A549 treated with dexamethasone at 1 μM for 4 hours (cell line): ENCODE measurements at places on chromosomes 7 and 10. TPM values are rescaled to one million over a fixed set of nuclear protein-coding genes. Genes with fewer than 3 reads are reported as not detected.

Gene C10orf62
- 0.07 to 0.20 TPM (median 0.11 TPM) in 4 of 5 replicates, not detected in the other for total RNA-seq

Gene CLDN3
- total RNA-seq, result 1.3 to 3.6 TPM (median 3.0 TPM) in 5 replicates

Gene EXOC4
- total RNA-seq, result 21.2 to 25.2 TPM (median 23.4 TPM) in 5 replicates

Gene TMEM254
- total RNA-seq, result 15.0 to 21.3 TPM (median 17.7 TPM) in 5 replicates

Gene GTPBP10
- 24.3 to 30.4 TPM (median 27.4 TPM) in 5 replicates for total RNA-seq

Gene MBL2
- total RNA-seq, result not detected in 5 replicates

Gene SMNDC1
- 47.7 to 53.3 TPM (median 52.6 TPM) in 5 replicates for total RNA-seq

Gene SLC16A12
- total RNA-seq, result 0.45 to 2.0 TPM (median 1.5 TPM) in 5 replicates

Gene GATAD1
- 16.3 to 18.7 TPM (median 17.3 TPM) in 5 replicates for total RNA-seq

Gene STOX1
- 0.61 to 0.94 TPM (median 0.73 TPM) in 5 replicates for total RNA-seq

Gene GBX1
- 0.09 to 0.22 TPM (median 0.13 TPM) in 4 of 5 replicates, not detected in the other for total RNA-seq

Gene VWDE
- 0.21 to 0.74 TPM (median 0.38 TPM) in 5 replicates for total RNA-seq

Gene TMEM236
- total RNA-seq, result 0.04 to 0.05 TPM (median 0.05 TPM) in 3 of 5 replicates, not detected in the others

Gene CYP3A7
- total RNA-seq, result not detected in 5 replicates

Gene NACAD
- 0.20 to 0.46 TPM (median 0.28 TPM) in 5 replicates for total RNA-seq

Gene PRKAR2B
- total RNA-seq, result 2.4 to 2.8 TPM (median 2.7 TPM) in 5 replicates

Gene CD36
- 0.06 to 0.15 TPM (median 0.08 TPM) in 4 of 5 replicates, not detected in the other for total RNA-seq

Gene METTL2B
- total RNA-seq, result 19.5 to 28.1 TPM (median 26.9 TPM) in 5 replicates

Gene PTPN20
- total RNA-seq, result 3.6 to 4.4 TPM (median 3.7 TPM) in 5 replicates

Gene ZNF487
- 5.5 to 6.5 TPM (median 5.8 TPM) in 5 replicates for total RNA-seq

Gene COL17A1
- total RNA-seq, result 1.6 to 2.2 TPM (median 1.7 TPM) in 5 replicates
